ENCODE measurements at places on chromosomes 11 and 22. TPM values are rescaled to one million over a fixed set of nuclear protein-coding genes. Genes with fewer than 3 reads are reported as not detected.
A peak's percentile ranks its signal among the peaks of the same experiment; 100 is the strongest.

PNPLA5 gene
- not detected for total RNA-seq

DSCAML1 gene
- total RNA-seq, result 1.00 TPM

DNA sequence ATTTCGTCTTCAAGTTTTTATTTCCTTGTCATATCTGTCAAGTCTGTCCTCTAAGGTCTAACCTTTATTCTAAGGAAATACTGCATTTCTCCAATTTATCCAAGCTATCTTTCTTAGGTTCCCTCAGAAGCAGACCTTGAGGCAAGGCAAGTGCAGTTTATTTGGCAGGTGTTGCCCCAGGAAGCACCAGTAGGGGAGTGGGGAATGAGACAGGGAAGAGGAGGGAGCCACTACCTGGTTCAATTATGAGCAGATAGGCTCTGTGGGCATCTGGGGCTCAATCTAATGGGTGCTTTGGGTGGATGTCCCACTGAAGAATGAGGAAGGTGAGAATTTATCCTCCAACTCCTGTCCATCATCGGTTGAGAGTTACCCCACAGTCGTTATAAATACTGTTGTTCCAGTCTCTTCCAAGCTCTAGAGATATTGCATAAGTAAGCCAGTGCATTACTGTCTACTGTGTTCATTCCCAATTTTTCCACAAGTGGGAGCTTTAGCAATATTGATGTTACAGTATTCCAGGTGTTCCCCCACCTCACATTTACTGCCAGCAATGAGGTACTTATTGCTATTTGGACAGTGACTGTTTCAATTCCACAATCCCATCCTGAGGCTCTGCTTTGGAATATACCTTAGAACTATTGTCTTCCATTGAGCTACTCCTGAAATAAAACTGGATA lies 154.9 kb upstream of the CEP126 start:
- DNase-seq, result no peak

GRCh38 chr11:93028960-93029522 lies 59.6 kb downstream of the MTNR1B start:
- no peak for DNase-seq

TBX10 gene
- total RNA-seq, result not detected

DNA sequence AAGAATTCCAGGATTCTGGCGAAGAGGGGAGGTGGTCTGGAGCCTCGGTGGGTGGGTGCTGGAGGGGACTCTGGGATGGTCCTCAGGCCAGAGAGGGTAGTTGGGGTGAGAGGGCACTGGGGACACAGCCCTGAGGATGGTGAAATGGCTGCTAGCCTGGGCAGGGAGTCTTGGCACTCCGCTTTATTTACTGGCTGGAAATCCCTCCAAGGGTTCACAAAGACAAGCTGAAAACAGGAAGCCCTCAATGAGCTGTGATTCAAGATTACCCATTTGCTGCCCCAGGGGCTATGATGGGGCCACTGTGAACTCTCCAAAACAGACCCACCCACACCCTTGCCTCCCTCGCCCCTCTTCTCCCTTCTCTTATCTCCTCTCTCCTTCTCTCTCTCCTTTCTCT lies 71.9 kb downstream of the FBXO7 start:
- no peak for DNase-seq

DNA sequence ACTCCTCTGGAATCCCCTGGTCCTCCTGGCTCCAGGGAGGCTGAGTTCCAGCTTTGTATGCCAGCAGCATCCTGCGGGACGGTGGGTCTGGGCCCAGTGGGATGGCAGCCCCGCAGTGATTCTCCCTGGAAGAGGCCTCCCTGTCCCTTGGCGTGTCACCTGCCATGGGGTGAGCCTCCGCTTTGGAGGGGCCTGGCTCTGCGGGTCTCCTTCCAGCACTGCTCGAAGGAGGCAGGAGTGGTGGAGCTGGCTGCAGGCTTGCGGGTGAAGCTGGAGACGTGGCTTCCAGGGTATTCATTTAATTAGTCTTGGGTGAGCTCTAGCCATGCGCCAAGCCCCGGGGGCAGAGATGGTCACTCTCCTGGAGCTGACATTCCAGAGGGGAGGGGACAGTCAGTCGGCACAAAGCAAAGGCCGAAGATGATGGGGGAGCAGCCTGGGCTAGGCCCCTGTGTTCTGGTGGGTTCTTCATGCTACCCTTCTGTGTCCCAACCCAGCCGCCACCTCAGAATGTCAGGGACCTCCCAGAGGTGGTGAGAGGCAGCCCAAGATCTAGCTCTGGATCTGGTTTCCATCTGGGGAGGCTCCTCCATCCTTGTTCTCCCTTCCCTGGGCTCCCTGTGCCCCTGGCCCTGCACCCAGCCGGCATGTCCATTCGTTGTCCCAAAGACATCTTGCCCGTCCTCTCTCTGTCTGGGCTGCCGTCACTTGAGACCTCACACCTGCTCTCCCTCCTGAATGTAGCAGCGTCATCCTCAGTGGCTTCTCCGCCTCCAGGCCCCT lies 1332.5 kb downstream of the BRD1 start:
- DNase-seq, result no peak

GRCh38 chr11:17314904-17315426 lies 36.6 kb upstream of the NCR3LG1 start:
- DNase-seq, result no peak

DNA sequence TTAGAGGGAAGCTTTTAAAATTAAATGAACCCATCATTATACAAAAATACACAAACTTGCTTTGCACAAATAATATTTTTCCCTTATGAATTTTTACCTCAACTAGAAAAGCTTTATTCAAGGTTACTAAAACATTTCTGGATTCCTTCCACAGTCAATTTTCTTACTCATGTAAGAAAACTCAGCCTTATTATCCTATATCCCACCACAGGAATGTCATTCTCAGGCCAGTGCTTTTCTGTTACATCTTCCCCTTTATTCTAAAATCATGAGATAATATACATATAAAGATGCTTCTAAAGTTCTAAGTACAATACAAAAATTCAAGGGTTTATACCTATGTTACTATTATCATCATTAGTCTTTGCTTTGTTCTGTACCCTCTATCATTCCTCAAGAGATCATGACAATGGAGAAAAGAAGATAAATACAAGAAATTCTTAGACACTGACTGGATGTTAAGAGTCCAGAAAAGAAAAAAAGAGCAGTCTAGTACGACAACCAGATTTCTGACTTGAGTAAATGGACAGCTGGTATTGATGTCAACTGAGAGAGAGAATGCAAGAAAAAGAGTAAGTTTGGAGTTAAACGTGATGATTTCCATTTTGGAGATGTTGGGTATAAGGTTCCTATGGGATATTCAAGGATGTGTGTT lies 60.3 kb downstream of the MTMR2 start:
- no peak for DNase-seq

DNA sequence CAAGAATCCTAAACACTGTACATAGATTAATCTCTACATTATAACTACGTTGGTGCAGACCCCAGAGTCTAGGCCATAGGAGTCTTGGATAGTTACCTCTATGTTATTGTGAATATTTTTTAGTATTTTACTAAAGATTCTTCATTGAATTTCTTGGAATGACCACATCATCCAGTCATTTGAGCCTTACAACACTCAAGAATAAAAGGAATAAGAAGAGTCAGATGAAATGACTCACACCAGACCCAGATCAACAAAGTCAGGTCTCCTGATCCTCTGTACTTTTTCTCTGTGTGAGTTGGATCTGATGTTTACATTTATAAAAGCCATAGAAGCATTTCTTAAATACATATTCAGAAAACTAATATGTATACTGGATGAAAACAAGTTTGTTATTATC lies 179.2 kb upstream of the ARHGAP20 start:
- no peak for DNase-seq

GRCh38 chr22:31278151-31278621 lies 14.1 kb downstream of the PIK3IP1 start:
- no peak for DNase-seq

DNA sequence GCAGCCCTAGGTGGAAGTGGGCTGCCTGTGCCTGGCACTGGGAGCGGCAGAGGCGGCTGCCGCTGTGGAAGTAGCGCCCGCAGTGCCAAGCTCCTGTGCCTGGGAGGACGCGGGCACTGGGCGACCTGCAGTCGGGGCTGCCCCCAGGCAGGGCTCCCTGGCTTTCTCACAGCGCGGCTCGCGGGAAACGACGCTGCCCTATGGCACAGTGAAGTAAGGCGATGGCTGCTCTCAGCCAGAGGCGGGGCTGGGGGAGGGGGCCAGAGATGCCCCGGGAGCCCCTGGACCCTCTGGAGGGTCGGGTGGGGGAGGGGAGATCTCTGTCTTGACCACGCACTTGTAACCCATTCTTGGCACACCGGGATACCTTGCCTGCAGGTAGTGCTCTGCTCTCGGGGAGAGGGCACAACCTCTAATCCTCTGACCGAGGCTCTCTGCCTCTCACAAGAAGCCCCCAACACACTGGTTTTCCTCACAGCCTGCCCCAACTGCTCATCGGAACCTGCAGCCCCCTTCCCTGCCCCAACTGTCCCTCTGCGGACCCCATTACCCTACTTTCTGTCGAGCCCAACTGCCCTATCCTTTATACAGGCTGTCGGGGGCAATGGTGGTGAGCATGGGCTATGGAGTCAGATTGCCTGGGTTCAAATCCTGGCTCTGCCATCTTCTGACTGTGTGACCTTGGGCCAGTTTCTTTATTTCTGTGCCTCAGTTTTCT lies 32.2 kb upstream of the TRIM29 start:
- DNase-seq, result no peak

DNA sequence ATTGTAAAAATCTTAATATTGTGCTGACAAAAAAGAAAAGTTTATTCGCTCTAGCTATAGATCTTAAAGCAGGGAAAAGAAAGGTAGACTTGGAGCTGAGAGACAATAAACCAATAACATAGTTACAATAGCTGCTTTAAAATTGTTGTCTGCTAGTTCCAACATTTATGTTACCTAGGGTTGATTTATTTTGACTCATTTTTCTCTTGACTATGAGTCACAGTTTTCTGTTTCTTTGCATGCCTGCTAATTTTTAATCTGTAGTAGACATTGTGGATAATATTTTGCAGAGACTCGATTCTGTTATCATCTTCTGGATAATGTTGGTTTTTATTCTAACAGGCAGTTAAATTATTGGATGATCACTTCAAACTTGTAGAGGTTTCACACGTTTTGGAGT lies 83.1 kb upstream of the TRPC6 start:
- no peak for DNase-seq

EMID1 gene
- not detected for total RNA-seq

CCDC87 gene
- not detected for total RNA-seq

DNA sequence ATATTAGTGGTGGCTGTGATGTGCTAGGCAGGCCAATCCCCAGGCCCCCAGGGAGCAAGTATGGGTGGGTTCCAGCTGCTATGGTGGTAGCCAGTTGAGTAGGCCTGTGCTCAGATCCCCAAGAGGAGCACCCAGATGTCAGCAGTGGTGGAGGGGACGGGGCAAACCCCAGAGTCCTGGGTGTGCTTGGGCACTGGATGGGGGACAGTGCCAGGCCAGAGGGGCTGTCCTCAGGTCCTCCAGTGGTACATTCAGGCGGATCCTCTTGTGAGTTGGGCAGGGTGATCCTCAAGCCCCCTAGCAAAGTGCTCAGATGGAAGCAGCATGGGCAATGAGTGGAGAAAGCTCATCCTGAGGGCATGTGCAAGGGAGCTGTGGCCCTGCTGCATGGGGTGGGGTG lies 26.0 kb downstream of the CFAP300 start:
- no peak for DNase-seq

- DNase-seq, result no peak
Observed at GRCh38 chr11:16778876-16779275, 40.4 kb downstream of the C11orf58 start.

CDCA5 gene
- 0.64 TPM for total RNA-seq

KDELR3 gene
- not detected for total RNA-seq

TRIM68 gene
- 23.7 TPM for total RNA-seq

DNA sequence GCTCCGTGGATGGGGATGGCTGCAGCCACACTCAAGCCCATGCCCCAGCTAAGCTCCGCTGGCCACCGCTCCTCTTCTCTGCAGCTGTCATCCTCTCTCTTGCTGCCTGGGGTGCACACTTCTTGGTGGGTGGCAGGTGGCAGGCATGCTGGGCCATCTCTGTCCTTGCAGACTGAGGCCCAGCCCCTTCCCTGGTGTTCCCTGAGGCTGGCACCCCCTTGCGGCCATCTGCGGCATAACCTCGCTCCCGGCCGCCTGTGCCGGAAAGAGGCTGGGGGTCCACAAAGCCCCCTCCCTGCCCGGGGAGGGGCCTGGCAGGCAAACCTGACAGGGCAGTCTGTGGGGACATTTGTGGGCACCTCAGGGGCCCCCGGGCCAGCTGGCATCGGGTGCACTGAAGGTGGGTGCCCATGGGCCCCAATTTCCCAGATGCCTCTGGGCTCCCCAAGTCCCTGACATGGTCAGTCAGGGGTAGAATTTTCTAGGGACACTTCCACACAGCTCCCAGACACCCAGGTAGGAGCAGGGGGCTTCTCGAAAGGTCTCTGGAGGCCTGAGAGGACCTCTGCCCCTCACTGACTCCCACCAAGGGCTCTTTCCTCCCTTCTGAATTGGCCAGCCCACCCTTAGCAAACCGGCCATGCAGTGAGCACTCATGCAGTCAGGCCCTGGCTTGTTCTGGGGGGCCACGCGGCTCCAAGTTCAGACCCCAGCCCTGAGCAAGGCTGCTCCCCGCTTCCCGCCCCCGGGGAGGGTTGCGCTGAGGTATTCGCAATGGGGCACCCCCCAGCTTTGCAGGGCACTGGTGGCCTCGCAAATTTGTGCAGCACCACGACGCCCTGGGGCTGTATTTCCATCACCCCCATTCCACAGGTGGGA lies 23.5 kb upstream of the TH start:
- DNase-seq, result peak; percentile 20

CRYBA4 gene
- total RNA-seq, result not detected

BIRC3 gene
- 197 TPM for total RNA-seq

DNA sequence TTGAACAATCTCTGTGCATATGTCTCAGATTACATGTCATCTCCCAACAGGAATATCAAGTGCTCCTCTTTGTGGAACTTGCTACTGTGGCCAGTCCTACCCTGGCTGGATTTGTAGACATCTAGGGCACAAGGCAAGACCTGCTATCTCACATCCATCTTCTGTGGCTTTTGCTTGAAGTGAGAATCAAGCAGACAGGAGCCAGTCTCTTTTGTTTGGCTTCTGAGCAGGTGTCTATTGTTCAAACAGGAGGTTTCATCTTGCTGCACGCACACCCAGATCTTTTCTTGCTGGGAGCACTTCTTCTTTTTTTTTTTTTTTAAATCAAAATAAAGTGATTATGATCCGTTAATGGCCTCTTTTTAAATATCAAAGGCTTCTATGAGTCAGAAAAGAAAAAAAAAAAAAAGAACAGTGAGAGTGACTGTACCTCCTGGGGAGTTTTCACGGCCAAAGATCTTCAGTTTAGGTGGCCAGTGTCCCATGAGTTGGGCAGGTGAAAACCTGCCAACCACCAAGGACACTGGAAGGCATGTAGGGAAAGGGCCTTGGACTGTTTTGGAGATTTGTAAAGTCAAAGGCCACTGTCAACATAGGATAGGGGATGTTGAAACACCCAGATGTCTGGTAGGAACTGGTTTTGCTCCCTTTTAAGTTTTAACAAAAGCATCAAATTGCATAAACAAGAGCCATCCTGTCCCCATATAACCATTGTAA lies 78.1 kb downstream of the CD44 start:
- peak; percentile 71 for DNase-seq

- no peak for DNase-seq
Observed at GRCh38 chr11:64124147-64124546, 41.8 kb downstream of the MACROD1 start.

- no peak for DNase-seq
Observed at GRCh38 chr11:19595840-19596751, 116.5 kb upstream of the NAV2 start.
